Camera-type eye (tissue), 1 donor: ENCODE measurements at places on chromosomes 5 and 9. TPM values are rescaled to one million over a fixed set of nuclear protein-coding genes. Genes with fewer than 3 reads are reported as not detected.

The RASEF gene
- 2.8 TPM for total RNA-seq

The ZDHHC21 gene
- 56.0 TPM for total RNA-seq

The SLC30A5 gene
- total RNA-seq: 54.6 TPM

The PRPF4 gene
- total RNA-seq: 30.6 TPM

The SMIM33 gene
- total RNA-seq: not detected
